Stimulated activated CD8-positive, alpha-beta memory T cell treated with anti-CD3 and anti-CD28 coated beads, Interleukin-12 subunit alpha, Interleukin-12 subunit beta, amount 100 ng/mL, for 4 hours (primary cell): ENCODE measurements at places on chromosomes 12 and 14.

DNA sequence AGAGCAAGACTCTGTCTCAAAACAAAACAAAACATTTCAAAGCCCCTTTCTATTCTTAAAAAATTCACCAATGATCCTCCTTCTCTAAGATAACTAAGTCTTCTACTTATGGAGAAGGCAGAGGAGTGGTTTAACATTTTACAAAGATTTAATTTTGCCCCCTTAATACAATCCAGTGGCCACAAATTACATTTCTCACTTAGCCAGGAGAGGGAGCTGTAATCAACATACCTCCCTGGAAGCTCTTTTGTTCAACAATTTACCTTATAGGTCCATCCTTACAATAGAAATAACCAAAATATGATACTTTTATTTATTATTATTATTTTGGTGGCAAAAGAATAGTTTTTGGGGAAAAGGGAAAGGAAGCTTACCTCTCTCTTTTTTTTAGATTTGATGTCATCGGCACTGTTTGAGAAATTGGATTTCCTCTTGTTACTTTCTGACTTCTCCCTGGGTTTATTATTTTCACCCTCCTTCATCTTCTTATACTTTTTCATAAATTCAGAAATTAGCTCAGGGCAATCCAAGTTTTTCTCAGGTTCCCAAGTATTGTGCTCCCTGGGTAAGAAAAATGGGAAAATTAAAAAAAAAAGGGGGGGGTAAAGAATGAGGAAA, 28.1 kb downstream of the CBX5 start:
- DNase-seq, result no peak

GRCh38 chr12:95217377-95218149, at the start of the genes FGD6 and VEZT:
FGD6 (minus strand) TSS chr12:95217467; CDS start chr12:95217240, 227 bp downstream.
VEZT (plus strand) TSS chr12:95217807; CDS start chr12:95217851, 44 bp downstream.
- peak; percentile 96 for DNase-seq

DNA sequence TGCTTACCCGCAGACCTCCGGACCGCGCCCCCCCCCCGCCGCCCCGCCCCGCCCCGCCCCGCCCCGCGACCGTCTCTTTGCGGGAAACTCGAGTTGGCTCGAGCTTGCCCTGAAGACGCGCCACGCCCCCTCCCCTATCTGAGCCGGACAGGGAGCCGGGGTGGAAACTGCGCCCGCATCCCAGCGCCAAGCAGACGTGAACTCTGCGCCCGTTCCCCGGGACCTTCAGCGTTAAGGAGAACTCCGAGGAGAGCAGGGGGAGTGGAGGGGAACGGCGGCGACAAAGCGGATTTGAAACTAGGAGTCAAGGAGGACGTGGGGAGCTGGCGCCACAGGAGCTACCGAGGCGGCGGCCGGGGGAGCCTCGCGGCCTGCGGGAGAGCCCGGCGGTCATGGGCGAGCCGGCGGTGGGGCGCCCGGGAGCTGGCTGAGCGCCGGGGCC, at the start of gene KCNK13:
Gene KCNK13, plus strand, starts transcription at position 310 of the 442 bp plus-strand sequence. CDS start 212 bp downstream, outside the sequence.
- DNase-seq, result no peak

DNA sequence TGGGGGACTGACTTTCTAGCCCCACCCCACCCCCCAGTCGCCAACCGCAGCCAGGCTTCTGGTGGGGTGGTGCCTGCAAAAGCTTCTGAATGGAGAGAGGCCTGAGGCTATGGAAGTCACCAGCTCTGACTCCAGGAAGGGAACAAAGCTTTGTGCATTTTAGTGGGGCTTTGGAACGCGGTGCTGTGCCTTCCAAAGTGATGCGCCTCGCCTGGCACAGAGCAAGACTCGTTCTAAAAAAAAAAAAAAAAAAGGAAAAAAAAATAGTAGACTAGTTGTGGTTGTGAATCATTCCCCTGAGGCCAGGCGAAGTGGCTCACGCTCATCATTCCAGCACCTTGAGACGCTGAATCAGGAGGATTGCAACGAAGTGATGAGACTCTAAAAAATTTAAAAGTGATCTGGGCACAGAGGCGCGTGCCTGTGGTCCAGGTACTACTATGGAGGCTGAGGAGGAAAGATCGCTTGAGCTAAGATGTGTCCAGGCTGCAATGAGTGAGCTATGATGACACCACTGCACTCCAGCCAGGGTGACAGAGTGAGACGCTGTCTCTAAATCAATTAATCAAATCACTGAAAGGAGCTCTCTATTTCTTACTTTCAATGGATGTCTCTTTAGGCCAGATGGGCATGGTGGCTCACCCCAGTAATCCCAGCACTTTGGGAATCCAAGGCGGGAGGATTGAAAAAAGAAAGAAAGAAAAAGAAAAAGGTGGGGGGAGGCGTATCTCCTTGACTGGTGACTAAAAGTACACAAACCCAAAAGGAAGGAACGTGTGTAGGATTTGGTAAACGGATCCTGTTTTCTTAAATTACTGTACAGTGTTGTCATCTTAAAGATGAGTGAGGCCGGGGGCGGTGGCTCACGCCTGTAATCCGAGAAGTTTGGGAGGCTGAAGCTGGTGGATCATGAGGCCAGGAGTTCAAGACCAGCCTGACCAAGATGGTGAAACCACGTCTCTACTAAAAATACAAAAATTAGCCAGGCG, 259.6 kb upstream of the ALG10B start:
- DNase-seq, result no peak

DNA sequence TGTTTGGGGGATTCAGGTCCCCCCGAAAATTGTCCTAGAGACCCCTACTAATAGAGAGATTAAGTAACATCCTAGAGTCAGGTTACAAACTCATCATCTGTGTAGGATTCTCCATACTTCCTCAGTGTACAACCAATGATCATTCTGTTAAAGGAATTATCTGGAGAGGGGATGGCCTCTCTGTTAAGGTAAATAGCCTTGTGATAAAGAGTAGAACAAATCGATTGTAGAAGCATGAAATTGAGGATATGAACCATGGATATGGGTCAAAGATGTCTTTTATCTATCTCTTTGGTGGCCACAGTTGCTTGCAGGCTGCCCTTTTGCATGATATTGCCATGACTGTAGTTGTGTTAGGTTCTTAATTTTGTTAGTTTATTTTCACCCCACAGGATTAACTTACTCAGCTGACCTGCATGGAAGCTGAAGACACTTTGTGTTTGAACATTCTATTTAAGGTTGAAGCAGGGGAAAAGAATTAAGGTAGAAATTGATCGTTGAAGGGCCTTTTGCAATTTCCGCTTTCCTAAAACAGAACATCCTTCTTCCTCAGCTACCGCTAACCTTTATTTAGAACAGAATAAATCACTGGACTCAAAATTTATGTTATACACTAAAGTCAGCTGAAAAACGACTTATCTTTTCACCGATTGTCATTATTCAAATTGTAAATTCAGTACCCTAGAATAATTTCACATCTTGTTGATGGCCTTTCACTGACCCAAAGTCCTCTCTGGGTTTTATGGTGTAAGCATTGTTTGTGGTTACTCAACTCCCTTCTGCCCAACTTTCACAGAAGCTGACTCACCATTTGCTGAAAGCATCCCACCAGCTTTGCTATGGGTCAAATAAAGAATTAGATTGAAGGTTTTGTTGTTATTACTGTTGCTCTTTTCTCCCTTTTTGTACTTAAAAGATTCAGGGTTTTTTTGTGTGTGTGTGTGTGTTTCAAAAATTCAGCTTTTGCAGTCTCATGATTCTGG, 52.3 kb downstream of the IRAK3 start:
- no peak for DNase-seq

GRCh38 chr12:41545761-41546160, 357.6 kb downstream of the PDZRN4 start:
- no peak for DNase-seq

GRCh38 chr12:76375939-76376338, 27.7 kb upstream of the BBS10 start:
- DNase-seq, result no peak

DNA sequence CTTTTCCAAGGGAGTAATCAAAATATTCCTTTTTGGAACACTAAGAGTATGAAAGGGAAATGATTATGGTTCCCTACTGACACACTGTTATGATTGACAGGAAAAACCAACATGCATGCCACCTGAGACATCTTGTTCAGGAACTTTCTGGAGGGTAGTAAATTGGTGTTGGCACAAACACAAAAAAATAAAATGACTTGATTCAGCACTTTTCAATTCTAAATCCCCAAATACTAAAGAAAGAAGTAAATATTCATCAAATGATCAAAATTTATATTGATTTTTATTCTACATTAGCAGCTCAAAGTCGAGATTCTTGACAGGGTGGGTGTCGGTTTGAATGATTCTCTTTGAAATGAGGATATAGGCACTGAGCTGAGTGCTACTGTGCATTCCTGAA, 271.4 kb upstream of the NPAS3 start:
- DNase-seq, result no peak

- no peak for DNase-seq
Observed at GRCh38 chr12:71282020-71282419, 124.2 kb upstream of the TSPAN8 start.

DNA sequence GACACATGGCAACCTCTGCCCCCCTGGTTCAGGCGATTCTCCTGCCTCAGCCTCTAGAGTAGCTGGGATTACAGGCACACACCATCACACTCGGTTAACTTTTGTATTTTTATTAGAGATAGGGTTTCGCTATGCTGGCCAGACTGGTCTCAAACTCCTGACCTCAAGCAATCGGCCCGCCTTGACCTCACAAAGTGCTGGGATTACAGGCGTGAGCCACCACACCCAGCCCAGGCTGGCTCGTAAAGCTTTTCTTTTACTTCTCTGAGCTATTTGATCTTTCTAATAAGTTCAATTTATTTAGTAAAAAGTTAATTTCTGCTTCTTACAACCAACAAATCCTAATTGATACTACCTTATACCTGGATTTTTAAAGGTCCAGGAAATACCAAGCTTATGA, 127.4 kb upstream of the KRR1 start:
- no peak for DNase-seq

DNA sequence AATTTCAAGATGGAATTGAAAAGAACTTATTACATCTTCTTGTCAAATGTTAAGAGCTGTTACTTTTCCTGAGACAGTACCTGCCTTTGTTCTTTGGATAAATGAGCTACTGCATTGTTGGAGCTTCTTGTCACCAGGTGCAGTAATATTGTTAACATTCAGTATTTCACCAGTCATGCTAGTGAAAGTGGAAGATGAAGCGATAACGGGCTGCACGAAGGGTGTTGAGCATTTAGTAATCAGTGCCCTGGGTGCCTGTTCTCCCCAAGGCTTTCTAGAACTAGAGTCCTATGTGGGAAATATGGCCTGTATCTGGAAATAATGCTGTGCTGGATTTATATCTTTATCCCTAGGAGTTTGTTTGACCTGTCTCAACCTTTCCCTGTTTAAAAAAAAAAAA, 83.2 kb downstream of the PPP2R5C start:
- no peak for DNase-seq

DNA sequence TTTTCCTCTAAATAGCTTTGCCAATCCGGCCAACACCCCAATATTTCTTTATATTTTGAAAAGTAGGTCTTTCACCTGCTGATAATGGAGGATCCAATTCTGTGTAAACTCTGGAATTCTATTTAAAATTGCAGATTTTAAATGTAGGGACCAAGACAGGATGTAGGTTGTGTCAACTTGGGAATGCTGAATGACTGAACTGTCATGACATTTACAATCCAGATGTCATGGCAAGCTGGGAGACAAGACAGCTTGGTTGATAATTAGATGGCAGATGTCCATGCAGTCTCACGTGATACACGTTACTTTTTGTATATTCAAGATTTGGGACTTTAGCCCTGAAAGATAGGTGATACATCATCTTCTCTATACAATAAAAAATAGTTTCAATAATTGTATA, 477.2 kb downstream of the DIO2 start:
- no peak for DNase-seq

- DNase-seq, result no peak
Observed at GRCh38 chr12:128245905-128246304, 21.1 kb upstream of the TMEM132C start.

DNA sequence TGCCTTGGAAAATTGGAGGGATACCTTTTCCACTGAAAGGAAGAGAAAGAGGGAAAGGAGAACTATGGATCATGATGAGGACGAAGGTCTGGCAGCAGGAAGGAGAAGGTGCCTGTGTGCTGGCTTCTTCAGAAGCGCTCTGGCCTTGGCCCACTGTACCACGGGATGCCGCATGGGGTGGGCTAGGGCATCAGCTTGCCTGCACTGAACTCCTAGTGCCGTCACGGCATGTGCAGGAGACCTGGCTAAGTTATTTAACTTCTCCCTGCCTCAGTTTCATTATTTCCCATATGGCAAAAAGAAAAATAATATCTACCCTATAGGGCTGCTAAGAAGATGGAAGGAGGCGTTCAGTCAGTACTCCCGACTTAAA, 28.1 kb downstream of the FBXO21 start:
- no peak for DNase-seq

DNA sequence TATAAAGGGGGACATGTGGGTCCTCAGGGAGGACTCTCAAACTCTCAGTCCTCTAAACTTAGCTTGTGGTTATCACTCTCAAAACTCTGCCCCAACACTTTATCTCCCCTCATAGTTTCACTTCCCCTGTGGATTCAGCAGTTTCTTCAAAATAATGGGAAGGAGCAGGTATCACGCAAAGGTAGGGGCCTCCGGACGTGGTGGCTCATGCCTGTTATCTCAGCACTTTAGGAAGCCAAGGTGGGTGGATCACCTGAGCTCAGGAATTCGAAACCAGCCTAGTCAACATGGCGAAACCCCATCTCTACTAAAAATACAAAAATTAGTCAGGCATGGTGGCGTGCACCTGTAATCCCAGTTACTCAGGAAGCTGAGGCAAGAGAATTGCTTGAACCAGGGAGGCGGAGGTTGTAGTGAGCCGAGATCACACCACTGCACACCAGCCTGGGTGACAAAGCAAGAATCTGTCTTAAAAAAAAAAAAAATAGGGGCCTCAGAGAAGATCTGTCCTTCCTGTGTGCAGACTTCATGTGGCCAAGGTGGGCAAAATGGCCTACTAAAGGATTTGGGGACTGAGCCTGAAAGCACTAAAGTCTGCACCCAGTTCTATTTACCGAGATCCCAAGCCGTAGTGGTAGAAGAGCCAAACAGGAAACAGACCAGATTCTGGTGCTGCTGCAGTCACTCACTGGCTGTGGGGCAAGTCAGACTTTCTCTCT, 6.4 kb downstream of the ITGB7 start:
- no peak for DNase-seq

DNA sequence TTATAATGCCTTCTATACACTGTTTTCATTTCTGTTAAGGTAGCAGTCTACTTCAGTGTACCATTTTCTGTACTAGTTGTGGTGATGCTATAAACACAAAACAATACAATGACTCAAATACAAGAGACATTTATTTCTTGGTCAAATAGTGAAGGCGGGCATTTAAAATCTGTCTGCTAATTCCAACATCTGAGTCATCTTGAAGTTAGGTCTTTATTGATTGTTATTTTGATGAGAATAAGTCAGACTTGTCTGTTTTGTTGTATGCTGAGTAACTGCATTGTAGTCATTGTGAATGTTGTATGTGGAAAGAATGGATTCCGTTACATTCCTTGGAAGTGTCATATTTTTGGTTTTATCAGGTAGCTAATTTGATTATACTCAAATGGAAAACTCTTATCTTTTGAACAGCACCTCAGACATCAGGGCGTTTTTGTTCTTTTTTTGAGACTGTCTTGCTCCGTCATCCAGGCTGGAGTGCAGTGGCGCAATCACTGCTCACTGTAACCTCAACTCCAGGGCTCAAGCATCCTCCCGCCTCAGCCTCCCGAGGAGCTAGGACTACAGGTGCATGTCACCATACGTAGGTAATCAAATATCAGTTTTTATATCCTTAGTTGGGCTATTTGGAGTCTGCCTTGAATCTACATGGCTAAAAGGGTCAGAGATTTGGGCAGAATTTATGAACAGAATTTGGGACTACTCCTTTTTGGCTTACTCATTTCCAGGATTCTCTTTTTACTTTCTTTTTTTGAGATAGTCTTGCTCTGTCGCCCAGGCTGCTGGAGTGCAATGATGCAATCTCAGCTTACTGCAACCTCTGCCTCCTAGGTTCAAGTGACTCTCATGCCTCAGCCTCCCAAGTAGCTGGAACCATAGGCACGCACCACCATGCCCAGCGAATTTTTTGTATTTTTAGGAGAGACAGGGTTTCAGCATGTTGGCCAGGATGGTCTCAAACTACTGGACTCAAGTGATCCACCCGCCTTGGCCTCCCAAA, 56.8 kb downstream of the PAPLN start:
- DNase-seq, result no peak
